ENCODE measurements at places on chromosomes 4 and X.

GRCh38 chrX:123871309-123871708 is 11.5 kb downstream of the XIAP start:
- H3K4me3 ChIP-seq = no peak overlapping the region
- H3K4me1 ChIP-seq = no peaks in the 10 kb centered on the region
- H3K27ac ChIP-seq = no peak overlapping the region
- no peak for DNase-seq

GRCh38 chr4:38306482-38307071 is 346.4 kb downstream of the PTTG2 start:
- no peak overlapping the region for H3K4me3 ChIP-seq
- H3K27me3 ChIP-seq = no peaks in the 10 kb centered on the region
- no peak overlapping the region for H3K27ac ChIP-seq

DNA sequence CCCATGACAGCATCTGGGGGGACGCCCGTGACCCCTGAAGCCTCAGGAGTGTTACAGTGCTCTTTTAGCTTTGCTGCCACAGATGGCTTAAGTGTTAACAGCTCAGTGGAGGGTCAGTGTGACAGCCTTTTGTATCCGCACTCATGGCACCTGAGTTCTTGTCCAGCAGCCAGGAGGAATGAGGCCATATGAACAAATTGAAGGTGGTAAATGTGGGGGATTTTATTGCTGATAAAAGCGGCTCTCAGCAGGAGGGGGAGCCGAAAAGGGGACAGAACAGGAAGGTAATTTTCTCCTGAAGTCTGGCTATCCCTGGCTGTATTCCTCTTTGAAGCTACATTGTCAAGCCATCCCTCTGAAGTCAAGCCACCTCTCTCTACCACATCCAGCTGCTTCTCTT is 441.0 kb downstream of the RAPGEF2 start:
- H3K27ac ChIP-seq = no peak overlapping the region
- no peaks in the 10 kb centered on the region for H3K4me1 ChIP-seq
- H3K4me3 ChIP-seq = no peak overlapping the region
- no peak for DNase-seq

GRCh38 chrX:152117305-152117704 is 21.1 kb downstream of the MAGEA10 start:
- H3K4me1 ChIP-seq = no peaks in the 10 kb centered on the region
- no peak for DNase-seq
- no peak overlapping the region for H3K27ac ChIP-seq
- H3K27me3 ChIP-seq = no peaks in the 10 kb centered on the region
- no peak overlapping the region for H3K4me3 ChIP-seq

GRCh38 chr4:87856816-87857215 is 24.0 kb downstream of the MEPE start:
- H3K4me3 ChIP-seq = no peak overlapping the region
- no peak for DNase-seq
- H3K27ac ChIP-seq = no peak overlapping the region

DNA sequence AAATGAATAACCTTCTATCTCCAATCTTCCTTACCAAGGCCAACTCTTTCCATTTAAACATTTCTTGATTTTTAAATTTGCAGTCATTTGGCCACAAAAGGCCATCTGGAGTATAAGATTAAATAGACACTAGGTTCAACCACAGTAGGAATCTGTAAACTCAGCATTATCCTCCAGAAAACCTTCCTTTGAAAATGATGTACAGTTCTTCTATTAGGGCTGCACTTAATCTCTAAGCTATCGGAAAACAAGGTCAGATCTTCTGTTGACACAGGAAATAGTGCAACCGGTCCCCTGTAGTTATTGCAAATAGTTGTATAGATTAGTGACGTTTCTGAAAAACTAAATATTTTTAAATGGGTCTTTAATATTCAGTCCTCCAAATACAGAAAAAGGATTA is 359.0 kb upstream of the ATOH1 start:
- H3K27ac ChIP-seq = no peak overlapping the region
- no peaks in the 10 kb centered on the region for H3K27me3 ChIP-seq
- H3K4me3 ChIP-seq = no peak overlapping the region
- no peak for DNase-seq
- no peaks in the 10 kb centered on the region for H3K36me3 ChIP-seq
- H3K4me1 ChIP-seq = no peaks in the 10 kb centered on the region

DNA sequence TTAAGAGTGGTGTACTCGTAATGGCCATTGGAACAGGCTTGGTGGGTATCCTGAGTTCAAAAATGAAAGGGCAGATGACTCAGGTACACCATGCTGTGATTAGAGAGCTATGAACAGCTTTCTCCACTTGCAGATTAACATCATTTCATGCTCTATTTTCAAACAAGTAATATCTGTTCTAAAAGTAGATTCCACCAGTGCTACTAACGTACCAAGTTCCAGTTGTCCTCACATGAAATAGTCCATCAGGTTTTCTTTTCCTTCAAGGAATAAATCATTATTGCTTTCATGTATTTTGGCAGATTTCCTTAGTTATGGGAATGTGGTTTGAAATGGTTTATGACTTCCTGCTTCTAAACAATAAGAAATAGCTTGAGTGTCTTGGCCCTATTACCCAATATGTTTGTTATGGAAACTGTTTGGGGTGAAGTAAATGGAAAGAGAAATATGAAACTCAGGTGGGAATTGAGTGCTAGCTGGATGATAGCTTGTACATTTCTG is 49.9 kb downstream of the PCDH7 start:
- no peaks in the 10 kb centered on the region for H3K4me1 ChIP-seq
- DNase-seq = no peak
- H3K27ac ChIP-seq = no peak overlapping the region
- no peaks in the 10 kb centered on the region for H3K36me3 ChIP-seq
- no peak overlapping the region for H3K4me3 ChIP-seq

DNA sequence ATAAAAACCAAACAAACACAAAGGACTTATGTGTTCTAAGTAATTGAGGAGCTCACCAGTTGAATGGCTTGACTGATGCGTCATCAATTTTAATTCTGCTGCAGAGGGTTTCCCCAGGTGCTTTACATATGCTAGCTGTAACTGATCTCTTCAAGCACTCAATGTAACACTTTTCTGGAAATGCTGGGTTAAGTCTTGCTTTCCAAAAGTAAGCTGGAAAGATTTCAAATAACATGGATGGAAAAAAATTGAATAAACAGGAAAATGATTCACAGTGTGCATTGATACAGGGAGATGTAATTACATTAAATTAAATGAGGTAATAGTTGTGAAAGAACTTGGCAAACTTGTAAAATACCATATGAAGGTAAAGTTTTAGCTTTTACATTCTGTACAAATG is 186.7 kb upstream of the WDFY3 start:
- no peak overlapping the region for H3K27ac ChIP-seq
- no peaks in the 10 kb centered on the region for H3K27me3 ChIP-seq
- no peak for DNase-seq
- no peak overlapping the region for H3K4me3 ChIP-seq
- H3K36me3 ChIP-seq = no peaks in the 10 kb centered on the region
- no peaks in the 10 kb centered on the region for H3K4me1 ChIP-seq

- no peaks in the 10 kb centered on the region for H3K36me3 ChIP-seq
- no peak overlapping the region for H3K27ac ChIP-seq
- DNase-seq = no peak
Observed at GRCh38 chr4:94690851-94691254, 66.9 kb upstream of the BMPR1B start.

DNA sequence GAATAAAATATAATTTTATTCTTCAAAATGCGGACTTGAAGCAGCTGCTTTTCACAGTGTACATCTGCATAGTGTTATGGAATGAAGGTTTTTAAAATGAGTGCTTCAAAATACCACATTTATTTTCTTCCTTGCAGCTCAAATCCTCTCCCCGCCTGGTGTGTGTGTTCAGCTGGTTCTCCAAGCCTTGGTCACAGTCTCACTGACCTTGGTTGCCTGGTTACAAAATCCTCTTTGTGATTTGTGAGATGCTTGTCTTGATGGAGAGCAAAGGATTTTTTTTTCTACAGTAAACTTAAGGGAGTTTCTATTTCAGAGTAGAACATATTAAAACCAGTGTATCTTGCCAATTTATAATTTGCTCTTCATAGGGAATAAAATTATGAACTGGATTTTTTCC is 139.2 kb downstream of the PCDH18 start:
- H3K36me3 ChIP-seq = no peaks in the 10 kb centered on the region
- no peak overlapping the region for H3K27ac ChIP-seq
- no peaks in the 10 kb centered on the region for H3K27me3 ChIP-seq
- DNase-seq = no peak
- H3K4me3 ChIP-seq = no peak overlapping the region

- H3K36me3 ChIP-seq = no peaks in the 10 kb centered on the region
- H3K27me3 ChIP-seq = no peaks in the 10 kb centered on the region
- no peak overlapping the region for H3K4me3 ChIP-seq
- no peak for DNase-seq
- no peak overlapping the region for H3K27ac ChIP-seq
Observed at GRCh38 chrX:51860679-51861078, 32.7 kb upstream of the MAGED1 start.

- no peaks in the 10 kb centered on the region for H3K36me3 ChIP-seq
- H3K27me3 ChIP-seq = no peaks in the 10 kb centered on the region
- peaks cover 16% of the 10 kb centered on the region for H3K4me1 ChIP-seq
- no peak for DNase-seq
- no peak overlapping the region for H3K4me3 ChIP-seq
Observed at GRCh38 chr4:108601106-108601505, 19.3 kb upstream of the RPL34 start.

DNA sequence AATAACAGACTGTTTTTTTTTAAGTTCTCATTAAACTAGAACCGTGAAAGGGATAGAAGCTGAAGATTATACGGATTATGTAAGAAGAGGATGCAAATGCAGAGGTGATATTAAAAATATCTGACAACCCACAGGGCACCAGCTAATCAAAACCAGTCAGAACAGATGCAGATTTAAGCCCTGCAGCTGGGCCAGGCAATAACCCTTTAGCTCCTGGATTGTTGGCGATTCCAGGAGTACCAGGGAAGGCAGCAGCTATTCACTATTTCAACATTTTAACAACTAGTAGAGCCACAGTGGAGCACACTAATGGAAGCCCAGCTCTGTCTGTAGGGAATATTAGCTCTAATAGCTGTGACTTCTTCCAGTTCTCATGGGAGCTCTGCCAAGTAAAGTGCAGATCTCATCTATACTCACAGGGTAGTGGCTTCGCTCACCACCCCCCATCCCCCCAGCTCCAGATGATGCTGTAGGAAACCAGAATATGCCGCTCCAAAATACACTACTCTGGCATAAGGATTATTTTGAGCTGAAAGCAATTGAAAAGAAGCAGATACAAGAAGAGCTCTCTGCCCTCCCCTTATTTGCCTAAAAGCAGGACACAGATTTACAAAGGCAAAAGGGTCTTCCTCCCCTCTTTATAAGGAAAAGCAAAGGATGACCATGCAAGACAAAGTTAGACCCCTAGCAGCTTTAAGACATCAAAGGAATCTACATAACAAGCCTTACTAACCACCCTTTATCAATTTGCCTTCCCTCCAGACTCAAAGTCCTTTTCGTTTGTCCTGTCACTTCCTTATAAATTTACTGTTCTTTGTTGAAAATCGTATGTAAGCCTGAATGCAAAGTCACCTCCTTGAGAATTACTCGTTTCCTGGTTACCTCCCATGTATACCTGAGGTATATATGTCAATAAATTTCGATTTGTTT is 13.7 kb downstream of the SCD5 start:
- H3K27me3 ChIP-seq = no peaks in the 10 kb centered on the region
- H3K36me3 ChIP-seq = no peaks in the 10 kb centered on the region
- no peak overlapping the region for H3K27ac ChIP-seq
- no peak for DNase-seq
- H3K4me3 ChIP-seq = no peak overlapping the region

- no peaks in the 10 kb centered on the region for H3K36me3 ChIP-seq
- H3K4me1 ChIP-seq = no peaks in the 10 kb centered on the region
- H3K27me3 ChIP-seq = no peaks in the 10 kb centered on the region
- no peak for DNase-seq
- no peak overlapping the region for H3K27ac ChIP-seq
- H3K4me3 ChIP-seq = no peak overlapping the region
Observed at GRCh38 chr4:169179609-169180521, 90.9 kb downstream of the SH3RF1 start.

- no peak overlapping the region for H3K4me3 ChIP-seq
- no peak overlapping the region for H3K27ac ChIP-seq
- no peaks in the 10 kb centered on the region for H3K36me3 ChIP-seq
- no peaks in the 10 kb centered on the region for H3K4me1 ChIP-seq
- H3K27me3 ChIP-seq = no peaks in the 10 kb centered on the region
Observed at GRCh38 chrX:63929608-63930007, 144.6 kb upstream of the ARHGEF9 start.

GRCh38 chr4:163701916-163702315 is 207.4 kb downstream of the TMA16 start:
- H3K4me3 ChIP-seq = no peak overlapping the region
- DNase-seq = no peak
- H3K27me3 ChIP-seq = no peaks in the 10 kb centered on the region
- no peaks in the 10 kb centered on the region for H3K4me1 ChIP-seq
- no peaks in the 10 kb centered on the region for H3K36me3 ChIP-seq
- H3K27ac ChIP-seq = no peak overlapping the region

- no peaks in the 10 kb centered on the region for H3K27me3 ChIP-seq
- no peak overlapping the region for H3K4me3 ChIP-seq
- no peak for DNase-seq
Observed at GRCh38 chr4:156733582-156733981, 238.0 kb downstream of the PDGFC start.

- no peaks in the 10 kb centered on the region for H3K36me3 ChIP-seq
- DNase-seq = no peak
- H3K4me3 ChIP-seq = no peak overlapping the region
- peaks cover 8% of the 10 kb centered on the region for H3K4me1 ChIP-seq
Observed at GRCh38 chr4:2423695-2424094, 4.9 kb downstream of the CFAP99 start.

DNA sequence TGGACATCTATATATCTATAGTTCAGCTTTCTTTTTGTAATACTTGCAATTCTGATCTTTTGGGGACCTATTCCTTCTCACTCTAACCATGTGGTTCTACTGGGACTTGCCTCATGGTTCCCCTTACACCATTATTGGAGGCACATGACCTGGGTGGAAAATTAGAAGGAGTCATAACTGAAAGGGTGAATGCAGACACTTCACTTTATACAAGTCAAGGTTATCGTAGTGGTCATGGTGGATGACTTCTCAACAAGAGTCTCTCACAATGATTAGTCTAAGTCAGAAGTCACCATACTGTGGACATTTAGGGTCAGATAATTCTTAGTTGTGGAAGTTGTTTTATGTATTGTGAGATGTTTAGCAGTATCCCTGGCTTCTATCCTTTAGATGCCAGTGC is 10.5 kb upstream of the EIF4E start:
- H3K36me3 ChIP-seq = no peaks in the 10 kb centered on the region
- no peaks in the 10 kb centered on the region for H3K27me3 ChIP-seq
- H3K27ac ChIP-seq = no peak overlapping the region
- H3K4me3 ChIP-seq = no peak overlapping the region
- no peak for DNase-seq

GRCh38 chrX:150007356-150007755 is 69.1 kb upstream of the EOLA2 start:
- H3K27ac ChIP-seq = no peak overlapping the region
- no peaks in the 10 kb centered on the region for H3K27me3 ChIP-seq
- no peak for DNase-seq
- no peak overlapping the region for H3K4me3 ChIP-seq

- H3K36me3 ChIP-seq = no peaks in the 10 kb centered on the region
- no peak overlapping the region for H3K27ac ChIP-seq
- no peak for DNase-seq
- H3K4me1 ChIP-seq = no peaks in the 10 kb centered on the region
- no peaks in the 10 kb centered on the region for H3K27me3 ChIP-seq
Observed at GRCh38 chr4:176856421-176856820, 63.7 kb upstream of the VEGFC start.
